Activated CD8-positive, alpha-beta memory T cell treated with anti-CD3 and anti-CD28 coated beads for 4 hours (primary cell): ENCODE measurements at places on chromosomes 7 and 10.

DNA sequence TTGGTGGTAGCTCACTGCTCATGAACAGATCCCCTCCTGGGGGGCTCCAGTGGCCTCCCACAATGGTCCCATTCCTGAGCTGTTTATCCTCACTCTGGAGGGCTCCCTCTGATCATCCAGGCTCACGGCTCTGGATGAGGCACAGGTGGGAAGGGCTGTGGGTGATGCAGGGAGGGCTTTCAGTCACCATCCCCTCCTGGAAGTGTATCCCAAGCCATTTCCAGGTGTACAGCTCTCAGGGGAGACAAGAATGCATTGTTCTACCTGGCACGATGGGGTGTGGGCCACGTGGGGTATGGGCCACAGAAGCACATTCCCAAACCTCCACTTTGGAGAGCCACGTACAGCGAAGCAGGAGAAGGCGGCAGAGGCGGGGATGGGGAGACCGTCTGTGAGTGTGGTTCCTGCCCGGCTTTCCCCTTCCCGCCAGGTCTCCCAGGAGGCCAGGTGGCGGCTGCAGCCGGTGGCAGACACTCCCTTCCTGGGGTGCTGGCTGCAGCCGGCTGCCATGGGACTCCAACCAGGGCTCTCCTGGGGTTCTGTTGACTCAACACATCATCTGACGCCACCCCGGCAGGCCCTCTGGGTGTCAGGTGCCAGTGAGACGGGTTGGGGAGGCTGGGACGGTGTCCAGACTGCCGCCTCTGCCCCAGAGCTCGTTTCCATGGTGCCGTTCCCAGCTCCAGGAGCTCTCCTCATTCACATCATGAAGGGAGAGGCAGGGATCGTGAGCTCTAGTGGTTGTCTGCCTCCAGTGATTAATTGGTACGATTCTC lies 169.7 kb upstream of the RHEB start:
- no peak for DNase-seq

GRCh38 chr10:88892222-88892967 lies 12.3 kb downstream of the STAMBPL1 start:
- DNase-seq: no peak

DNA sequence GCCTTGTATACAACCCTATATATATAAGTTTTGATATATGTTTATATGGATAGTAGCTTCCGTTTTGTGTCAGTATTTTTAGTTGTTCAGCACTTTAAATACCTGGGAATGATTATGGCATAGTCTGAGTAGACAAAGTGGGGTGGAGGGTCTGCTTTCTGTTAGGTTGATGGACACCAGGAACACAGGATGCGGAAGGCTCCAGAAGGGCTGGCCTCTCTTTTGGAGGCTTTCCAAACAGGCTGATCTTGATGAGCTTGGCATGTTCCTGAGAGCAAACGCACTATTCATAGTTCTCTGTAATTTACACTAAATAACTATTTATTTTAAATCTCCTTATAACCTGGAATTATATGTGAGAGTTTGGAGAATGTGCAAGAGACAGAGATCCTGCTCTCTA lies 12.7 kb downstream of the AKR1E2 start:
- DNase-seq: no peak

DNA sequence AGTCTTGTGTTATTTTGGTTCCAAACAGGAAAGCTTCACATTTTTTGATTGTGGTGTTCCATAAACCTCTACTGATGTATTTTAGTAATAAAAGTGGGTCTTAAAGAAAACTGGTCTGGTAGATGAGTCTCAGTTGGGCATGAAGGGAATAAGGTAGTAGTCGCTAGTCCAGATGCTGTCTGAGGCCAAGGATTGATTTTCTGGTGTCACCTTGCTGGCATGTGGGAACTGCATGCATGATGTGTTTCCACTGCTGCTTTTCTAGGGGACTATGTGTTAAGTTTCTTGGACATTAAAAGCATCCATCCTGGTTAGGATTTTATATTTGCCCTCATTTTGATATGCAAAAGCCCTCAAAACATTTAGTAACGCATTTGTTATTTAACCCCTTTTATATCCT lies 123.7 kb upstream of the GJD4 start:
- no peak for DNase-seq

GRCh38 chr7:16978358-16979244 lies 96.8 kb upstream of the AGR3 start:
- DNase-seq: no peak

DNA sequence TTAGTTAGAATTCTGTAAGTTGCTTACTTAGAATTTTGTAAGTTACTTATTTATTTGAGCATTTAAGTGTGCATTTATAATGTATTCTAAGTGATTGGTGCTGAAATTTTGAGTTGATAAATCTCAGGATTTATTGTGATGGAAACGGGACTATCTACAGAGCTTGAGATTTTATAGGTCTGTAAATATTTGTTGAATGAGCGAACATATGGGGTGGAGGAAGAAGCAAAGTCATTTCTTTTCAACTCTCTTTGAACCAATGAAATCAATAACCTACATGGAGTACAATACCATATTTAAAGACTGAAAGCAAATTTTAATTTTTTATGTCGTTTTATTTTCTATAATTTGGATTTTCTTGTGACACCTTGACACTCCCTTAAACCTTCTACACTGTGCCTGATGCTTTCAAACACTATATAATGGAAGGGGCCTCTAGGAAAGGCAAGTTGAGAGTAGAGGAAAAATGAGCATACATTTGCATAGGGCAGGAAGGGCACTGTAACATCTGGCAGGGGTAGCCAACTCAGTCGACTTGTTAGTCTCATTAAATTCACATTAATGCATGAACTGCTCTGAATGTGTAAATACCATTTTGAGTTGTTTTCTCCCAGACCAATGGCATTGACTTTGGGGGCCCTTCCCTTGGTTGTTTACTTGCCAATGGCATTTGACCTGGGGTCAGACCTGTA lies 204.2 kb downstream of the DYNC1I1 start:
- no peak for DNase-seq

DNA sequence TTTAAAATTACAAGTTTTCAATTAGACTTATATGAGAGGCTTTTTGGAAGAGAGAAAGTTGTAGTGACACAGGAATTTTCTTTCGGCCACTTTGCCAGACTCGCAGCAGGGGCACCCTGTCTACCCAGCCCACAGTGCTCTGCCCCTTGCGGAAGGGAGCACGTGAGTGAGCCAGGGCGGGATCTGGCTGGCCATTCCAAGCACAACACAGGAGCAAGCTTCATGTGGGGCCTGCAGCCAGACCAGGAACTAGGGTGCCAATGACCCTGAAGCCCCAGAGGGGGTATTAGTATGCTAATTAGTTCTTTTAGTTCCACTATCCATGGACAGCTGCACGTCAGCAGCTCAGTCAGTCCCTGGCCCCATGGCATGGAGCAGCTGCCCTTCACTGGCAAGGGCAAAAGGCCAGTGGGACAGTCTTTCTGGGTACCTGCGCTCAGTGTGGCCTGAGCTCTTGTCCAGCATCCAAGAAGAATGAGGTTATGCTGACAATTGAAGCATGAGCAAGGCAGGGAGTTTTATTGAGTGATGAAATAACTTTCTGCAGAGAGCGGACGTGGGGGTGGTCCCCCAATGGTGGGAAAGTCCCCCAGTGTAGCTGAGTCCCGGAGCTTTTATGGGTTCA lies 251.1 kb upstream of the CSTF2T start:
- no peak for DNase-seq

DNA sequence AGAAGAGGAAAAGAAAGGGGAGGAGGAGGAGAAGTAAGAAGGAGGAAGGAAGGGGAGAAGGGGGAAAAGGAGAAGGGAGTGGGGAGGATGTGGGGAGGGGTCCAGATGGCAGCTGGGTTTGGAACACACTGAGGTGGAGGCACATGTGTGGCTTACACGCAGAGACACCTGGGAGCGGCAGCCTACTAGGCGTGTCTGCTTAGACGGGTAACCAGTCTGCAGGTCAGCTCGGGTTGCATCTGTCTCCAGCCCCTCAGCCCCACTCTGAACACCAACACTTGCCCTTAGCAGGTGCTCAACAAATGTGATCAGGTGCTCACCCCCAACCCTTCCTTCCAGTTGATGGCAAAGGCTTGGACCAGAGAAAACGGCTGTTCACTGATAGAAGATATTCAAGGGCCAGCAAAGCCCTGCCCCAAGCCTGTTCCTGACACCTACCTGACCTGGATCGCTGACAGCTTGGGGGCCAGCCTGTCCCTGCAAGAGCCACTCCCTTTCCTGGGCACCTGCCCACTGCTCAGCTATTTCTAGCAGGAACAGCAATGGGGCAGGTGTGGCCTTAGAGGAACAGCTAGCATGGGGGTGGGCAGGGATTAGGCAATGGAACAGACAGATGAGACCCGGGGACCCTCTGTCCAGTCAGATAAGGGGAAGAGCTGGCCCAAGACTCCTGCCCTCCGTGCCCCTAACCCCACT lies 70.5 kb downstream of the SH3PXD2A start:
- no peak for DNase-seq
